PC-3 (cell line): ENCODE measurements at places on chromosomes 7 and 10. TPM values are rescaled to one million over a fixed set of nuclear protein-coding genes. Genes with fewer than 3 reads are reported as not detected.
A peak's percentile ranks its signal among the peaks of the same experiment; 100 is the strongest.

Gene FUOM
- total RNA-seq: 33.3 and 40.0 TPM in 2 replicates

Gene TAF3
- 1.2 and 2.0 TPM in 2 replicates for total RNA-seq

Gene HOXA13
- total RNA-seq: 12.1 and 14.9 TPM in 2 replicates

Gene TLL2
- 0.18 TPM in 1 of 2 replicates, not detected in the other for total RNA-seq

Gene UPK3B
- 3.0 and 10.7 TPM in 2 replicates for total RNA-seq

Gene VPS37D
- 6.3 and 7.7 TPM in 2 replicates for total RNA-seq

Gene FKBP9
- total RNA-seq: 62.3 and 63.4 TPM in 2 replicates

Gene KCNIP2
- total RNA-seq: 0.46 and 1.5 TPM in 2 replicates

Gene SPRN
- total RNA-seq: not detected in 2 replicates

Gene ACTL6B
- total RNA-seq: not detected in 2 replicates

Gene RAB11FIP2
- total RNA-seq: 4.4 and 8.2 TPM in 2 replicates

GRCh38 chr7:99551767-99552463, at the start of gene FAM200A:
Gene FAM200A (minus strand): TSS chr7:99552114. CDS start chr7:99548407, 3,707 bp downstream.
- peak; percentile 90 for DNase-seq
- 0 out of 2 replicates have a peak within 1 kb of the TSS, but pooled peaks have one; percentile 11 for H3K27ac ChIP-seq
- H3K4me3 ChIP-seq: peak within 1 kb of the TSS; percentile 92
- H3K36me3 ChIP-seq: peaks cover 7% of the 10 kb centered on the region; the same call in 1 of the 2 replicates

- H3K4me3 ChIP-seq: no peak overlapping the region
- H3K27ac ChIP-seq: no peak overlapping the region
- DNase-seq: no peak
- H3K36me3 ChIP-seq: no peaks in the 10 kb centered on the region
- H3K4me1 ChIP-seq: no peaks in the 10 kb centered on the region
- no peaks in the 10 kb centered on the region for H3K27me3 ChIP-seq
Observed at GRCh38 chr7:71615017-71615416, 483.1 kb downstream of the GALNT17 start.

- H3K27ac ChIP-seq: no peak overlapping the region
- no peak overlapping the region for H3K4me3 ChIP-seq
- no peaks in the 10 kb centered on the region for H3K36me3 ChIP-seq
- peak; percentile 82 for DNase-seq
- H3K27me3 ChIP-seq: no peaks in the 10 kb centered on the region
- peaks cover 12% of the 10 kb centered on the region for H3K4me1 ChIP-seq
Observed at GRCh38 chr10:33945051-33945450, 610.6 kb upstream of the NRP1 start.

- H3K27me3 ChIP-seq: peaks cover 6% of the 10 kb centered on the region; the same call in 1 of the 2 replicates
- H3K27ac ChIP-seq: no peak overlapping the region
- H3K36me3 ChIP-seq: no peaks in the 10 kb centered on the region
- no peak for DNase-seq
- no peak overlapping the region for H3K4me3 ChIP-seq
Observed at GRCh38 chr7:33970536-33970935, 65.2 kb downstream of the BMPER start.

DNA sequence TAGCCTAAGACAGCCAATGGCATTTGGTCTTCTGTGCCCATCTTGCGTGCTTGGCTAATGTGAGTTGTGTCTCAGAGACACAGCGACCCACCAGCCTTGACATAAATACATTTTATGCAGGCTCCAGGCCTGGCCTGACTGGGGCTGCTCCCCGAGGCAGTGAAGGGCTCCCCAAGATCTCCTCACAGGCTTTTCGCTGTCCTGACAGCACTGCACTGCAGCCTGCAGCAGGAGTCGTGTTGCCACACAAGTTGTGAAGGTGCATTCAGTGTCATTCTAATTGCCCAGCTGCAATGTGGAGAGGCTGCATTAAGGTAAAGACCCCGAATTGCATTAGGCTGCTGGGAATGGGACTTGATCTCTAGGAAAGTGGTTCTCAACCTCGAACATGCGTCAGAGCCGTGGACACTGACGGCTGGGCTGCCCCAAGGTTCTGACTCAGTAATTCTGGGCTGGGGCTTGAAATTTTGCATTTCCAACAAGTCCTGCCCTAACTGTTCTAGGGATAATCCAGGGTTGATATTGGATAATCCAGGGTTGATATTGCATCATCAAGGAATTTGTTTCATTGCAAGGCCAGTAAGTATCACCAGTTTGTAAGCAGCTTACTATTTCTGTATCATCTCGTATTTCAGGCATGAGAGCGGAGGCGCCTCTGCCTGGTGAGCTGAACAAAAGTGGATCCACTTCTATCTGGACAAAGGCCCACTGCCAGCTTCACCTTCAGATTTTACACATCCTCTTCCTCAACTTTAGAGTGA, 108.7 kb upstream of the INSIG1 start:
- DNase-seq: no peak
- no peaks in the 10 kb centered on the region for H3K36me3 ChIP-seq
- no peaks in the 10 kb centered on the region for H3K27me3 ChIP-seq
- no peak overlapping the region for H3K27ac ChIP-seq
- H3K4me1 ChIP-seq: peaks cover 18% of the 10 kb centered on the region
- no peak overlapping the region for H3K4me3 ChIP-seq

DNA sequence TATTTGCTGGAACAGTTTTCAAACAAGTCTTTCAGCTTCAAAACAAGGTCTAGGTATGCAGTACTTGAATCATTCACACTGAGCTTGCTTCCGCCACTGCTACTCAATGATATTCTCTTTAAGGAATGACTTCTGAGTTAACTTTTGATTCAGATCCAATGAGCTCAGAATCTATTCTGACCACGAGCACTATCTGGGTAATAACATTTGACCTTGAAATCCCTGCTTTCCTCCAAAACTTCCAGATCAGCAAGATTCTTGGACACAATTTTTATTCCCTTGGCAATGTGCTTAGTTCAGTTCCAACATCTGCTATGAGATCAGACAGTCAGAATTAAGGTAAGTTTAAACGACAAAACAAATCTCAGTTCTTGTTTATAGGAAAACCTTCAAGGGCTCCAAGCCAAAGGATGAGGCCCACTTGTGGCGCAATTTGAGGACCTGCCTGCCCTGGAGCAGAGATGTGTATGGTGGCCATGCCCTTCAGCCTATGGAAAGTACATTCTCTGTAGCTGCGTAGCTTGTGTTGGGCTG, 87.2 kb downstream of the RNF216 start:
- H3K4me1 ChIP-seq: peaks cover 48% of the 10 kb centered on the region
- H3K27me3 ChIP-seq: no peaks in the 10 kb centered on the region
- peak; percentile 23 for DNase-seq
- no peaks in the 10 kb centered on the region for H3K36me3 ChIP-seq
- H3K4me3 ChIP-seq: peak overlapping the region; percentile 62

DNA sequence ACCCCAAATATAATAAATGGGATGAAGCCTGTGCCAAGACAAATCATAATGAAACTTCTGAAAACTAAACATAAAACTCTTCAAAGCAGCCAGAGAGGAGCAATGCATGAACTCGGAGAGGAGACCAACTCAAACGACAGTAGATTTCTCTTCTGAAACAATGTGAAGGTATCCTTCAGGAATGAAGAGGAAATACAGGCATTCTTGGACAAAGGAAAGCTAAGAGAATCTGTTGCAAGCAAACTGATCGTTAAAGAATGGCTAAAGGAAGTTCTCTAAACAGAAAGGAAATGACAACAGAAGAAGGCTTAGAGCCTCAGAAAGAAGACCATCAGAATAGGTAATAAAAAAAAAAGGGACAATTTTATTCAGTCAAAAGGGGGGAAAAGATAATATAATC, 6.6 kb downstream of the GNA12 start:
- peaks cover 14% of the 10 kb centered on the region for H3K36me3 ChIP-seq
- no peaks in the 10 kb centered on the region for H3K27me3 ChIP-seq
- no peak overlapping the region for H3K27ac ChIP-seq
- H3K4me1 ChIP-seq: peaks cover 4% of the 10 kb centered on the region
- no peak overlapping the region for H3K4me3 ChIP-seq

- H3K4me1 ChIP-seq: no peaks in the 10 kb centered on the region
- no peak overlapping the region for H3K27ac ChIP-seq
- no peak overlapping the region for H3K4me3 ChIP-seq
- no peaks in the 10 kb centered on the region for H3K36me3 ChIP-seq
- DNase-seq: peak; percentile 28
- peaks cover 30% of the 10 kb centered on the region for H3K27me3 ChIP-seq
Observed at GRCh38 chr7:133234961-133235875, 17.7 kb upstream of the EXOC4 start.

- no peak for DNase-seq
- H3K36me3 ChIP-seq: no peaks in the 10 kb centered on the region
- H3K4me1 ChIP-seq: peaks cover 24% of the 10 kb centered on the region
- H3K4me3 ChIP-seq: no peak overlapping the region
Observed at GRCh38 chr7:26460351-26461085, 168.9 kb downstream of the SNX10 start.

- no peaks in the 10 kb centered on the region for H3K36me3 ChIP-seq
- H3K4me3 ChIP-seq: no peak overlapping the region
- no peak overlapping the region for H3K27ac ChIP-seq
- DNase-seq: no peak
Observed at GRCh38 chr10:48554246-48554645, 50.6 kb downstream of the ARHGAP22 start.

GRCh38 chr10:104406715-104407650, 53.4 kb downstream of the CFAP58 start:
- H3K27ac ChIP-seq: no peak overlapping the region
- peaks cover 49% of the 10 kb centered on the region for H3K27me3 ChIP-seq
- H3K4me3 ChIP-seq: no peak overlapping the region
- H3K36me3 ChIP-seq: no peaks in the 10 kb centered on the region
- DNase-seq: peak; percentile 47

- no peaks in the 10 kb centered on the region for H3K4me1 ChIP-seq
- H3K27ac ChIP-seq: no peak overlapping the region
Observed at GRCh38 chr10:70256463-70256862, 23.2 kb upstream of the PPA1 start.

DNA sequence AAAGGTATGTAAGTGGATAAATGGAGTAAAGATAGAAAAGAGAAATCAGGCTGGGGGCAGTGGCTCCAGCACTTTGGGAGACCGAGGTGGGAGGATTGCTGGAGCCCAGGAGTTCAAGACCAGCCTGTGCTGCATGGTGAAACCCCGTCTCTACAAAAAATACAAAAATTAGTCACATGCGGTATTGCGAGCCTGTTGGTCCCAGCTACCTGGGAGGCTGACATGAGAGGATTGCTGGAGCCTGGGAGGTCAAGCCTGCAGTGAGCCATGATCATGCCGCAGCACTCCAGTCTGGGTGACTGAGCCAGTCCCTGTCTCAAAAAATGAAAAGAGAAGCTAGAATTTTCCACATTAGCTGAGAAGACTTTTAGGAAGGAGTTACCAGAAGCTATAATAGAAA, 14.8 kb downstream of the LCOR start:
- no peaks in the 10 kb centered on the region for H3K27me3 ChIP-seq
- 0 out of 2 replicates have a peak overlapping the region, but pooled peaks have one; percentile 7 for H3K27ac ChIP-seq
- H3K4me3 ChIP-seq: no peak overlapping the region
- no peaks in the 10 kb centered on the region for H3K36me3 ChIP-seq

DNA sequence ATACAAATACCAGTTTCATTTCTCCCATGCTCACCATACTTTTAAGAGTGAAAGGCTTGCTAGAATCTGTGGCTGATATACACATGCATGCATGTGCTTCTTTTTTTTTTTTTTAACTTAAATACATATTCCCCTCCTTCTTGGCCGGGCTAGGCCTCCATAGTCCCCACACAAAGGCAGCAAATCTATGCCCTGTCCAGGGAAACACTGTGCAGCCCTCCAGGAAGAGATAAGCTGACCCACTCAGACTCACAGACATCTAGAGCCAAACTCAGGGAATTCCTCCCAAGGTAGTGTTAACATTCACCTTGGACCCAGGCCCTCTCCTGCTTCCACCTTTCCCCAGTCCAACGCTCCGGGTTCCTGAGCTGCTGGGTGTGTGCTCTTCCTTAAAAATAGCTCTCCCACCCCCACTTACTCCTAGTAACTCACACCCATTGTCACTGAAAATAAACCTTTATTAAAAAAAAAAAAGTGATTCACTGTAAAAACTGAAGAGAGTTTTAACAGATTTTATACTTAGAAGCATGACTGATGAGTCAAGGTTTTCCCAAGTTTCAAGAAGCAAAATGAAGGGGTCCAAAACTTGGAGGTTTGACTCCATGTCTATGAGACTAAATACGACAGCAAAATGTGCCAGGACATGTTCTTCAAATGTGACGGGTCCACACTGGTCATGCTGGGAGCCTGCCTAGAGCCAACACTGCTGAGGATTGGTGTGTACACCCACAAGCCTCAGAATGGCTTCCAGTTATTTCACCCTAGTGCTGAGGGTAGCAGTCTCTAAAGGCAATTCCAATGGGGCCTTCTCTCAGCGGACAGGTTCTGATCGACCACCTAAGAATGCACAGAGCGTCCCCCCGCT, 159.5 kb downstream of the GLI3 start:
- H3K36me3 ChIP-seq: no peaks in the 10 kb centered on the region
- H3K27ac ChIP-seq: no peak overlapping the region
- DNase-seq: no peak
- no peak overlapping the region for H3K4me3 ChIP-seq

DNA sequence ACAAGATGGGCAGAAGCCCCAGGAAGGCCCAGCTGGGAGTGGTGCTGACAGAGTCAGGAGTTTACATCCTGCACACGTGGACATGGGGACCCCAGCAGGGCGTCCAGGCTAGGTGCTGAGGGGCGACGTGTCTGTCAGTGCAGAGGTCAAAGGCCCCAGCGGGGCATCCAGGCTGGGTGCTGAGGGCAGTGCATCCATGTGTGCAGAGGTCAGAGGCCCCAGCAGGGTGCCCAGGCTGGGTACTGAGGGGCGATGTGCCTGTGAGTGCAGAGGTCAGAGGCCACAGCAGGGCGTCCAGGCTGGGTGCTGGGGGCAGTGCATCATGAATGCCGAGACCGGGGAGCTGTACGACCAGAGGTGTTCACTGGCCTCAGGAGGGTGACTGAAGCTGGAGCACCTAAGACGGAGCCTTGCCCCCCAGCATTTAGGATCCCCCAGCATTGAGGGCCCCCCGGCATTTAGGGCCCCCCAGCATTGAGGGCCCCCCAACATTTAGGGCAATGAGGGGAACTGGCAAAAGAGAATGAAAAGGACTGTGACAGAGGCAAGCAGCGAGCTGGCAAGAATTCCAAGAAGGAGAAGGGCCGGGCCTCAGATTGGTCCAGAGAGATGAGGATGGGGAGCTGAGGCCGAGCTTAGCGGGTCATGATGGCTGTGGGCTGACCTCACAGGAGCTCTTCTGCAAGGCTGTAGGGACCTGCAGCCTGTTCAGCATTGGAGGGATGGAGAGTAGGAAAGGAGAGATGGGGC, 474.9 kb downstream of the PTPRN2 start:
- no peak for DNase-seq
- H3K36me3 ChIP-seq: no peaks in the 10 kb centered on the region; the same call in 1 of the 2 replicates
- H3K27ac ChIP-seq: no peak overlapping the region
- H3K27me3 ChIP-seq: no peaks in the 10 kb centered on the region

GRCh38 chr7:83466956-83467355, 182.0 kb downstream of the SEMA3E start:
- no peaks in the 10 kb centered on the region for H3K36me3 ChIP-seq
- peaks cover 14% of the 10 kb centered on the region for H3K4me1 ChIP-seq
- no peak overlapping the region for H3K4me3 ChIP-seq
- H3K27ac ChIP-seq: no peak overlapping the region
- H3K27me3 ChIP-seq: no peaks in the 10 kb centered on the region

DNA sequence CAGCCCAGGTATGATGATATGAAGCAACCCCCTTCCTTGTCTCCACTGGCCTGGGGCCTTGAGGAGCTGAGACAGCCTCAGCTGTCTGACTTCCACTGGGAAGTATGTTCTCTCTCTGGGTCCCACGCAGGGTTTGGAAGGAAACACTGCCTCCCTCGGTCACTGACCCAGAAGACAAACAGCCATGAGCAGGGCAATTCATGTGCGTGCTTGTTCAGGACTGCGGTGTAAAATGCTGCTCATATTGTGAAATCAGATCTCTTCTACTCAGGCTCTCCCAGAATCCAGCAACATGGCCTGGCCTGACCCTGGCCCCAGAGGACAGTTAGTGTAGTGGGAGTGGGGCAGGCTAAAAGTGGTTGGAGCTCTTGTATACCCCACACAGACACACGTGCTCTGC, 2.8 kb downstream of the CLCN1 start:
- DNase-seq: no peak
- H3K4me1 ChIP-seq: peaks cover 9% of the 10 kb centered on the region; the same call in 1 of the 2 replicates
- no peak overlapping the region for H3K4me3 ChIP-seq
- H3K27me3 ChIP-seq: no peaks in the 10 kb centered on the region
